ENCODE measurements at places on chromosomes 16 and 17. TPM values are rescaled to one million over a fixed set of nuclear protein-coding genes. Genes with fewer than 3 reads are reported as not detected.

HSF4 gene
- 13.3 TPM for total RNA-seq

MAF gene
- total RNA-seq: 37.6 TPM

WNT3 gene
- total RNA-seq: not detected

HS3ST3A1 gene
- total RNA-seq: not detected

CFAP97D1 gene
- not detected for total RNA-seq

NMRAL1 gene
- total RNA-seq: 65.8 TPM

PLEKHG4 gene
- total RNA-seq: 29.3 TPM

SDR42E1 gene
- 11.9 TPM for total RNA-seq

DNA sequence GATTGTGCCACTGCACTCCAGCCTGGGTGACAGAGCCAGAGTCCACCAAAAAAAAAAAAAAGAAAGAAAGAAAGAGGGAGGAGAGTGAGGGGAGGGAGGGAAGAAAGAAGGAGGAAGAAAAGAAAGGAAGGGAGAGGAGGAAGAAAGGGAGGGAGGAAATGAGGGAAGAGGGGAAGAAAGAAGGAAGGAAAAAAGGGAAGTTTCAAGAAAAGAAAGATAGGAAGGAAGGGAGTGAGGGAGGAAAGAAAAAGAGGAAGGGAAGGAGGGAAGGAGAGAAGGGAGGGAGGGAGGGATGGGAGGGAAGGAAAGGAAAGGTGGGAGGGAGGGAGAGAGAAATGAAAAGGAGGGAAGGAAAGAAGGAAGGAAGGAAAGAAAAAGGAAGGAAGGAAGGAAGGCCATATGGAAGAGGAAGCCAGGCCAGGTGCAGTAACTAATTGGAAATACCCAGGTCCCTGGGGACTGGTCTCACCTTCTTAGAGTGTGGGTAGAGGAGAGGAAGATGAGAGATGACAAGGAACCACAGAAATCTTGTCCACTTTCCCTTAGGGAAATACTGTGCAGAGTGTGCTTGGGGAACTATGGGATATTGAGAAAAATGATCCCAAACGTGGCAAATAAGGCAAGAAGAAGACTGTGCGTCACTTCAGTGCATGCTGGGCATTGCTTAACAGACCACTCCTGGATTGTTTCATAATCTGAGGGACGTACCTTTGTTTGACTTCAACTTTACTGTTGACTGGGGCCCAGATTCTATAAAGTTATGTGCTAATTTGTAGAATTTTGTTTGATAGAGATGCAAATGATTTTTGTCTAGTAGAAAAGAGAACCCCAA, 15.1 kb upstream of the CSNK2A2 start:
- no peaks in the 10 kb centered on the region for H3K36me3 ChIP-seq
- H3K27me3 ChIP-seq: peaks cover 6% of the 10 kb centered on the region
- DNase-seq: no peak
- H3K4me1 ChIP-seq: no peaks in the 10 kb centered on the region
- H3K4me3 ChIP-seq: no peak overlapping the region
- H3K27ac ChIP-seq: no peak overlapping the region

- DNase-seq: peak; percentile 27
- no peaks in the 10 kb centered on the region for H3K36me3 ChIP-seq
- no peaks in the 10 kb centered on the region for H3K4me1 ChIP-seq
These were observed 5.9 kb upstream of the UTP6 start for GRCh38 chr17:31907342-31907962.

DNA sequence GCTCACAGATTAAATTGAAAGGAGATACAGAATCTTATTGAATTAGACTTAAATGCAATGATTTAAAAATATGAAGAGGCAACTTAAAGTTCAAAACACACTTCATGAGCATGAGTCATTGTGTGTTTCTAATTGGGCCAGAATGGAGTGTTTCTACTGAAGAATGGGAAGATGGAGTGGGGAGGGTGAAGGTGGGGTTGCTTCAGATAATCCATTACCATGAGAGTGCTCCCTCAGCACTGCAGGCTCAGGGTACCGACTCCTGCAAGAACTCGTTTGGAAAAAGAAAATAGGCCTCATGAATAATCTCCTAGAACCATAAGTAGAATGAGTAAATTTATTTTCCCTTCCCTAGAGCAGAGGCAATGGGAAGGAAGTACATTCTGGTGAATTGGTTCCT, 372.8 kb downstream of the TOX3 start:
- no peaks in the 10 kb centered on the region for H3K36me3 ChIP-seq
- H3K4me3 ChIP-seq: no peak overlapping the region
- H3K27me3 ChIP-seq: no peaks in the 10 kb centered on the region
- no peak overlapping the region for H3K27ac ChIP-seq
- no peaks in the 10 kb centered on the region for H3K4me1 ChIP-seq
- no peak for DNase-seq

- H3K36me3 ChIP-seq: no peaks in the 10 kb centered on the region
These were observed 23.8 kb upstream of the SDR42E2 start for GRCh38 chr16:22138482-22138881.

- no peaks in the 10 kb centered on the region for H3K27me3 ChIP-seq
- no peaks in the 10 kb centered on the region for H3K36me3 ChIP-seq
- H3K4me1 ChIP-seq: no peaks in the 10 kb centered on the region
- DNase-seq: no peak
These were observed 13.3 kb upstream of the YWHAE start for GRCh38 chr17:1413281-1413791.

DNA sequence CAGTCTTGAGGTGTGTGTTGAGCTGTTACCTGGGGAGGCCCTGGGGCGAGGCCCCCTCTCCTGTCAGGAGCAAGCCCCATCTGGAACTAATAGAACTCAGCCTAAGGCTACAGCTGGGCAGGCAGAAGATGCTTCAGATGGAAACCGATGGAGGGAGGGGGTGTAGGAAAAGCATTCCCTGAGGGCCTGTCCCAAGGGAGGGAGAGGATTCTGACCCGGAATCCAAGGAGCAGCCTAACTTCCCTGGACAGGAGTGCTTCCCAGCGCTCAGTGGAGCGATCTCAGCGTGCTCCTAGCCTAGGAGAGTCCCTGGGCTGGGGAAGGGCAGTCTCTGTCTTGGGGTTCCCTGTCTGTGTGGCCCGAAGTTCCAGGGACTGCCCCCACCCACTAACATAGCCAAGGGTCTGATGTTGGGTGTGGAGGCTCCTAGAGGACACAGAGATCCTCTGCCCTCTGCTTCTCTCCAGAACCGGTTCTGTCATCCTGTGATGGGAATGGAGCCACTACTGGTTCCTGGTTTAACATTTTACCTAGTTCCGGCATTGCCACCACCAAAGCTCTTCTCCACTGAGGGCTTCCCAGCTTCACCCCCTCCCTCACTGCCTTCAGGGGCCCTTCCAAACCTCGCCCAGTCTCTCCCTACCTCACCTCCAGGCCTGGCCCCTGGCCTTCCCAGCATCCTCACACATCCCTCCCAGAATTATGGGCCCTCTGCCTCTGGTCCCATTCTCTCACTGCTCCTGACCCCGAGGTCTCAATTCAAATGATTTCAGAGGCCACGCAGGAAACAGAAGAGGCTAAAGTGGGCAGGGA, 58.7 kb downstream of the RTN4RL1 start:
- no peaks in the 10 kb centered on the region for H3K27me3 ChIP-seq
- H3K27ac ChIP-seq: no peak overlapping the region
- H3K36me3 ChIP-seq: no peaks in the 10 kb centered on the region
- H3K4me1 ChIP-seq: no peaks in the 10 kb centered on the region

DNA sequence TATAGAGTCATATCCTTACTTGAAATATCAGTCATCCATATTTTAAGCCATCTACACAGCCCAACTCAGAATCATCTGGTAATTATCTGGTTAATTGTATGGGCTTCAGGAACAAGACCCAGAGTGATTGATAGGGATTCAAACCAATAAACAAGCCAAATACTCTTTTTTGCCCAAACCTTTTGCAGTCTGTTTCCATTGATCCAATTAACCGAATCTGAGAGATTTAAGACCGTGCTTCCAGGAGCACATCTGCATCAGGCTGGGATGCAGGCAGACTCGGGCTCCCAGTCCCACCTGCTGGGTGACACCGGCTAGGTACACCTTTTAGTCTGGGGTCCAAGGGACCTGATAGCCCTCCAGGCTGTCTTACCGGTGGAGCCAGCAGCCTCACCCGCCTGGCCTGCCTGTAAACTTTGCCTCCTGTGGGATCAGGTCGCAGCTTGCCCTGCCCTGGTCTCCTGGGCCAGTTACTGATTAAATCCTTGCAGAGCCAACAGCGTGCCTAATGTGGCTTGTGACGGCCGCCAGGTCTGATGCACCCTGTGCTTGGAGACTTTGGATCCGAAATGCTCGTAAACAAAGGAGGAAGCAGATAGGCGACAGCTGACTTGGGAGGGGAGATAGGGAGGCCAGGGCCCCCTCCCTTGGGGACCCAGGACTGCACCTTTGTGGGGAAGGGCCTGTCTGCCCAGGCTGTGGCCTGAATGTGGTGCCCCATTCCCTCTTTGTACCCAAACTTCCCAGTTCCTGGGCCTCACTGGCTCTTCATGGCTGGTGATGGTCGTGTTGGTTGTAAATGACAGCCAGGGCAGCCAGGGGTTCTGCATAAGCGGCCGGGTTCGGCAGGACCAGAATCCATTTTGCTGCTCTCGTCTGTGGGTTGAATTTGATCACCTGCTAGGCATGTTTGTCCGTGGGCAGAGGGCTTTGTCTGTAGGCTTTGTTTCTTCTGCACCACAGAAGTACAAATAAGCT, 3.8 kb downstream of the CMIP start:
- H3K27me3 ChIP-seq: no peaks in the 10 kb centered on the region
- H3K4me3 ChIP-seq: peak overlapping the region; percentile 9
- no peak for DNase-seq
- peak overlapping the region; percentile 84 for H3K27ac ChIP-seq

DNA sequence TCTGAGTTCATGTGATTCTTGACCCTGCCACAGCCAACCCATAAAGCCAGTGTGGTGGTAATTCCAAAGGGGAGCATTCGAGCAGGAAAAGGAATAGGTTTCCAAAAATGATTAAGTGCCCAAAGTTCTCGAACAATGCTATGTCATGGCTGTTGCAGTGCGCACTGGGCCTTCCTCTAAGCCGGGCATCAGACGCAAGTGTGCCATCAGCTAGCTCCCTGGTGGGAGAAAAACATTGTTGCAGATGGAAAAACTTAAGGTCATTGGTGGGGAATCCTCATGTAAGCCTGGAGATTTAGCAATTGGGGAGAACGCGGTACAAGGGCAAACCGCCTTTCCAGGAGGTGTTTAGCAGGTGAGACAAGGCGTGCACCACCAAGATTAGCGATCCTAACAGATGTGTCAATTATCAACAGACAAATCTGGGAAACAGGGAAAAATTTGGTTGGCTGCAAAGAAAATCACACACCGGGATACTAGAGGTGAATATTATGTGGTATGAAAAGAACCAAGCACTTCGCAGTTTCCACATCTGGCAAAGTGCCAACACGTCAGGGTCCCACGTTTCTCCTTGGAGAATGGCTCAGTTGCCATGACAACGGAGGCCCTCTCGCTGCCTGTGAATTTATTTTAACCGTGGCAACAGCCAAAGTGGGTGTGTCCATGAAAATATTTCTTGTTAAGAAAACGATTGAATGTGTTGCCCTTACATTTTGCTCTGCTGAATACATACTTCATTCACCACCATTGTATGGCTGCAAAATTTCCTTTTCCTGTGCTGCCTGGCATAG, 118.5 kb upstream of the CACNG5 start:
- H3K4me1 ChIP-seq: peaks cover 23% of the 10 kb centered on the region
- no peaks in the 10 kb centered on the region for H3K27me3 ChIP-seq
- H3K4me3 ChIP-seq: no peak overlapping the region
- no peak overlapping the region for H3K27ac ChIP-seq
- no peak for DNase-seq

Measured in CD8-positive, alpha-beta memory T cell (primary cell).